ENCODE measurements at places on chromosomes 5 and 9.

- DNase-seq, result peak; percentile 14
Observed at GRCh38 chr9:97412626-97413385, 910 bp downstream of the TDRD7 start.

GRCh38 chr5:81842795-81843398 lies 92.0 kb upstream of the SSBP2 start:
- DNase-seq, result no peak

GRCh38 chr9:36174731-36175130 lies 5.5 kb downstream of the CCIN start:
- no peak for DNase-seq

GRCh38 chr9:38031594-38031993 lies 37.4 kb downstream of the SHB start:
- no peak for DNase-seq

DNA sequence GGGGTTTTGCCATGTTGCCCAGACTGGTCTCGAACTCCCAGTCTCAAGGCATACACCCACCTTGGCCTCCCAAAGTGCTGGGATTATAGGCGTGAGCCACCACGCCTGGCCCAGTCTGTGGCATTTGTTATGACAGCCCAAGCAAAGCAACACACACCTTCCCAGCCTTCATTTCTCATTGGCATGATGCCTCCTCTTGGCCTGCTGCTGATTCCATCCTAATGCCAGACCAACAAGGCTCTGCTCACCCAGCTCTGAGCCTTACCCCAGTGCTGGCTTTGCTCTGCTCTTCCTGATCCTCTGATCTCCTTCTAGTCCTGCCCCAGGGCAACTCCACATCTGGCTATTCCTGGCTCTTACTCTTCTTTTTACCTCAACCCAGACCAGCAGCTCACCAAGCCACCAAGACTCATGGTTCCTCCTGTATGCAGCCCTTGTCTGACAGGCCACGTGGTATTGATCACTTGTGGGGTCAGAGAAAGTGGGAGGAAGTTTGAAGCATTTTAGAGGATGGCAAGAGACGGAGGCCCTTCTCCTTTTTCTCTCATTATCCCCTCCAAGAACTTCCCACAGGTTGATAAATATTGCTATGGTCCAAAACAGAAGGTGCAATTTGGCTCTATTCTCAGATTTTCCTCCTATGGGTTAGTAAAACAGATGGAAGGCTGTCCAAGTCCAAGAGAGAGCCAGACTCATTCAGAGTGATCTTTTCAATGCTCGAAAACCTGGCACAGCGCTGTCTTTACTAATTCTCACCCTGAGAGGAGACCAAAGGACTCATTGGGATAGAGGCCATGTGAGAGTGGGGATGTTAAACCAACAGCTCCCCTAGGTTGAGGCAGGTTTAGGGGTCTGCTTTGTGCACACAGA lies 958 bp downstream of the CD180 start:
- DNase-seq, result no peak

GRCh38 chr5:129904102-129904666 lies at the start of gene CHSY3:
CHSY3 (plus strand) TSS chr5:129904465.
- peak; percentile 82 for DNase-seq

DNA sequence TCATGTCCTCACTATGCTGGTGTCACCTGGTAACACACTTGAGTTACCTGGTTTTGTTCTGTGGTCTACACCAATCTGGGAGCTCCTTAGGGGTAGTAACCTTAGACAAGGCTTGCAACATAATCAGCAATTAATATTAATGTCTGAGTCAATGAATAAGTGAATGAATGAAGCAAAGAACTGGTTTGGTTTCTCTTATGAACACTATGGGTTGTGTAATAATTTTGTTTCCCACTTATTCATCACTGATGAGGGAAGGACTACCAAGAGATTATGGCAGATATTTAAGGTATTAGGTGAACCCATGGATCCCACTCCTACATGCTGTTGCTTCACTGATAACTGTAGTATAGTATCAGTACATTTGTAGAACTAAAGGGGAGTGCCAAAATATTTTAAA lies 116.0 kb downstream of the SLC12A2 start:
- DNase-seq, result no peak

- no peak for DNase-seq
Observed at GRCh38 chr9:19496321-19497050, 87.7 kb downstream of the ACER2 start.

DNA sequence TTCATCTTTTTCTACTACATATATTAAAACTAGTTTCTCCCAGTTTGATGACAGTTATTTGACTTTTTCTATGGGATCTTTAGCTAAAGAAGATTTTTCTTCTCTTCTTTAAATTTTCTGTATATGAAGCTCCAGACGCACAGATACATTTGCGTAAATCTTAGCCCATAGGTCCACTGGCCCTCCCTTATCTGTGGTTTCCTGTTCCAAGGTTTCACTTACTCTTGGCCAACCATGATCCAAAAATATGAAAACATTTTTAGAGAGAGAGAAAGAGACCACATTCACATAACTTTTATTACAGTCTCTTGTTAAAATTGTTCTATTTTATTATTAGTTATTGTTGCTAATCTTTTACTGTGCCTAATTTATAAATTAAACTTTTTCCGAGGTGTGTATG lies 270.2 kb upstream of the DAPK1 start:
- DNase-seq, result no peak

- no peak for DNase-seq
Observed at GRCh38 chr9:13809401-13809800, 504.5 kb downstream of the NFIB start.

GRCh38 chr9:86749894-86750255 lies 197.4 kb downstream of the GAS1 start:
- DNase-seq, result no peak

DNA sequence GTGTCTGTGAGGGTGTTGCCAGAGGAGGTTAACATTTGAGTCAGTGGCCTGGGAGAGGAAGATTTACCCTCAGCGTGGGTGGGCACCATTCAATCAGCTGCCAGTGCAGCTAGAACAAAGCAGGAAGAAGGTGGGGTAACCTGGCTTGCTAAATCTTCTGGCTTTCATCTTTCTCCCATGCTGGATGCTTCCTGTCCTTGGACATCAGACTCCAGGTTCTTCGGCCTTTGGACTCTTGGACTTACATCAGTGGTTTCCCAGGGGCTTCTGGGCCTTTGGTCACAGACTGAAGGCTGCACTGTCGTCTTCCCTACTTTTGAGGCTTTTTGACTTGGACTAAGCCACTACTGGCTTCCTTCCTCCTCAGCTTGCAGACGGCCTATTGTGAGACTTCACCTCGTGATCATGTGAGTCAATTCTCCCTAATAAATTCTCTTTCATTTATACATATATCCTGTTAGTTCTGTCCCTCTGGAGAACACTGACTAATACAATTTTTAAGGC lies 38.1 kb downstream of the PBX3 start:
- DNase-seq, result no peak

DNA sequence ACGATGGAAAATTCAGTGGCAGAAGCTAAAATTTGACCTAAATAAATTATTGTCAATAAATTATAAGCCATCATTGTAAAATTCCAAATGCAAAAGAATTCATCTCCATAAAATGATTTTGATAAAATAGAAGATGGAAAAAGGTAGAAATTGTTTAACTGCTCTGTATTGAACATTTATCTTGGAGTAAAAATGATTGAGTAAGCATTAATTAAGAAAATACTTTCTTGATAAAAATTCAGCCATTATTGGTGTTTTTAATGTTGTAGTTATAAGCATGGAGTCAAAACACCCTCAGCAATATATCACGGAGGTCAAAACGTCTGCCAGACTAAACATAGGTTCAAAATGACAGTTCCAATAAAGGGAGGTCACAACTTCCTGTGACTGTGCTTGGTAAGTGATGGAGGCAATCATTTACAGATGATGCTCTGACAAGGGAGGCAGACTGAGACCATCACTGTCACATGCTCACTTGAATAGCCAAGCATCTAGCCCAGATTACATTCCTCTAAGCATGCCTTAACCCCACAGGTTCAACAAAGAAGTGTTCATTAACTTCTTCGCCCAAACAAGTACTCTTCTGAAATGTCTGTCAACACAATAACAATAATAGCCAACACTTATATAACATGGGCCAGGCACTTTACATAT lies 69.5 kb downstream of the SH3TC2 start:
- no peak for DNase-seq

DNA sequence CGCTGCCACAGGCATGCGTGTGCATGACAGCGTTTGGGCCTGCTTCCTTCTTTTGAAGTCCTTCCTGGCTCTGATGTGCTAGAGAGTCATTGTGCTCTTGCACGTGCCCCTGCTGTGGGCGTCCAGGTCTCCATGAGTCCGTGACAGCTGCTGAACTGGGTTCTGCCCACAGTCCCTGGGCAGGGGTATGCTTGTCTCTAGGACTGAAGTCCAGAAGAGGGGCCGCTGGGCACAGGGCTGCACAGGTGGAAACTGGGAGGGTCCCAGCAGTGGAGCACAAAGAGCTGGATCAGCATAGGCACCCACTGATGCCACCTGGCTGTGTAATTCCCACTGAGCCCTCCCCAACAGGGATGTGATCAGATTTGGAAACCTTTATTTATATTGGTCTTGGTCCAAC lies 169.4 kb downstream of the IRX2 start:
- no peak for DNase-seq

GRCh38 chr9:13446938-13447842 lies 167.7 kb upstream of the MPDZ start:
- DNase-seq, result no peak

DNA sequence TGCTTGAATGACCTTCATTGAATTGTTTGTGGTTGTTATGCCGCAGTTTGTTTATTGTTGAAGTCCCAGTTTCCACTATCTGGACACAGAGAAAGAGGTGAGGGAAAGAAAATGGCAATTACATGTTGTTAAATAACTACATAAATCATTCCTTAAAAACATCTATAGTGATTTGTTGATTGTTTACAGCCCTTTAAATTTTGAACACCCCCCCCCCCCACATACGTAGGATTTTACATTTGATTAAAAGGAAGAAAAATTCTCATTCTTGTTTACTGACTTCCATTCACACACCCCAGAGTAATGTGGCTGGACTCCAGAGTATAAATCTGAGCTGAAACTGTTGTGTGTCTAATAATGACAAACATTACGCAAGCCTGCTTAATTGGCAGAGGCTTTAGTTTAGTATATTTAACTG lies 87.1 kb upstream of the FAM174A start:
- DNase-seq, result no peak

GRCh38 chr9:137095664-137096517 lies 9.1 kb downstream of the MAN1B1 start:
- no peak for DNase-seq

GRCh38 chr5:85663708-85664031 lies 954.1 kb upstream of the COX7C start:
- no peak for DNase-seq

- DNase-seq, result no peak
Observed at GRCh38 chr5:177312649-177313181, 1.0 kb upstream of the MXD3 start.

DNA sequence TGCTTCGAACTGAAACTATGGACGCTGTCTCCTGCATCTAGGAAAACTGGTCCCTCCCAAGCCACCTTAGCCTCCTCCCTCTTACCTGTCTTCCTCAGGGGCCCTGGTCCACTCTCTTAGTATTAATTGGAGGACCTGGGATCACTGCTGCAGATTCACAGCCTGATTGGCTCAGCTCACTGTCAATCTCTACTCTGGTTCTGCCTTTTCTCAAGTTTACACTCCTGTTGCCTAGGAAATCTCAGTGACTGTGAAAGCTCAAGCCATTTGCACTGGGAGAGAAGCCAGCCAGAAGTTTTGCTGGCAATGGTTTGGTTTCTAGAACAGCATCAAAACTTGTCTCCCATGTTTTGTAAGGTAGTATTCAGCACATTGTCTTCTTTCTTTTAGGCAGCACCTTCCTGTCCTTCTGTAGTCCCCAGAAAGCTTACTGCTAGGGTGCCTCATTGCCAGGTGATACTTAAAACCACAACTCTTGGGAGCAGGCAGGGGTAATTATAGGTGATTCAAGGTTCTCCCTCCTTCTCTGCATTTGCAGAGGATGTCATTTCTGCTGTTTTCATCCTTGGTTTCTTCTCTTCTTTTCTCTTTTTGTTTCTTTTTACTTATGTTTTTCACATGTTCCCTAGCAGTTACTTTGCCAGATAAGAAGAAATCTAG lies at the start of gene CAPSL:
Gene CAPSL, minus strand, starts transcription at position 55 of the 660 bp plus-strand sequence. CDS start 17,502 bp downstream, outside the sequence.
- DNase-seq, result no peak

DNA sequence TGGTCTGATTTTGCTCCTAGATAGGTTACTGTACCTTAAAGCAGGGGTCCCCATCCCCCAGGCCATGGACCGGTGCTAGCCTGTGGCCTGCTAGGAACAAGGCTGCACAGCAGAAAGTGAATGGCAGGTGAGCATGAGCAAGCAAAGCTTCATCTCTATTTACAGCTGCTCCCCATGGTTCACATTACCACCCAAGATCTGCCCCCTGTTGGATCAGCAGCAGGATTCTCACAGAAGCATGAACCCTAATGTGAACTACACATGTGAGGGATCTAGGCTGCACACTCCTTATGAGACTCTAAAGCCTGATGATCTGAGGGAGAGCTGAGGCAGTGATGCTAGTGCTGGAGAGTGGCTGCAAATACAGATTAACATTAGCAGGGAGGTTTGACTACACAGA lies 78.1 kb downstream of the DRD1 start:
- no peak for DNase-seq
